NCI-H524 treated with DMSO at 0.1 percent for 48 hours (cell line): ENCODE measurements at places on chromosomes 5 and 9.

DNA sequence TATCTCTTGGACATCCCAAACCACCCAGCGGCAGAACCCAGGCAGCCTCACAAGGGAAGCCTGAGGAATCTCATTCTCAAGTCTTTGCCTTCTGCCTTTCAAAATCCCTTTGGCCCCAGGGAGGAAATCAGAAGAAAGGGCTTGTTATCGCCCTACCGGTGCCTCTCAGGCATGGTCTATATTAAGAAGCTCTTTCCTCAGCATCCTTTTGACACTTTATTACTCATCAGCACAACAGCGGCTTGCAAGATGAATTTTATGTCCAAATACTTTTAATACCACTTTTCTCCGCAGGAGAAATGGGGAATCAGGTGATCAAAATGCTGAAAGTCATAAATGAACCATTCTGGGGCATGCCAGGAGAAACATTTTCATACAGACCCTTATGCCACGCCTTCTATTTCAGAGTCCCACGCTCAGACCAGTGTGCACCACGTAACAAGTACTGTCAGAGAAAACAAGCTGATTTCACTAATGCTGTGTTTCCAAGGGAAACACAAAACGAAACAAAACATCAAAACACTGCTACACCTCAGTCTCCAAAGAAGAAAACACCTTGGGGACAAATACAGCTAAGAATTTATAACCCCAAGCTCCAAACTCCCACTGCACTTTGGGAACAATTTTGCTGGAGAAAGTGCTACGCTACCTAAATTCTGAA, 30.0 kb downstream of the RAPGEF1 start:
- DNase-seq = no peak

GRCh38 chr5:9350301-9350797, 195.5 kb downstream of the SEMA5A start:
- DNase-seq = no peak

- DNase-seq = no peak
These were observed 140.2 kb downstream of the ENC1 start for GRCh38 chr5:74500110-74500917.

GRCh38 chr5:39274398-39275085, 55.2 kb upstream of the FYB1 start:
- no peak for DNase-seq

DNA sequence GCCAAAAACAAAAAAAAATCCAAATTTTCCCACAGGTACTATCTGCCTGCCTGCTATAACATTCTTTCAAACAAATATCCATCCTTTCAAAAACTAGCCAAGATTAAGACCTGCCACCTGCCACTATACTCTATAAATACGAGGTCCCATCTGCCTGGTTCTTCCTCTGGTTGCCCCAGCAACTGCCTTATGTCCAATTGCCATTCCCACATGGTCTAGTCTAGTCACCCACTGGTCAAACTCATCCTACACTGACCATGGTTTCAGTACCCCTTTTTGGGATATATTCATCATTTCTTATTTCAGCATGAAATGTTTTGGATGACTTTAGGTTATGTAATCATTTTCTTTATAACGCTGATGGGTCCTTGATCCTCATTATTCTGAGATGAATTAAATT, 95.1 kb upstream of the CCNG1 start:
- DNase-seq = peak; percentile 40

DNA sequence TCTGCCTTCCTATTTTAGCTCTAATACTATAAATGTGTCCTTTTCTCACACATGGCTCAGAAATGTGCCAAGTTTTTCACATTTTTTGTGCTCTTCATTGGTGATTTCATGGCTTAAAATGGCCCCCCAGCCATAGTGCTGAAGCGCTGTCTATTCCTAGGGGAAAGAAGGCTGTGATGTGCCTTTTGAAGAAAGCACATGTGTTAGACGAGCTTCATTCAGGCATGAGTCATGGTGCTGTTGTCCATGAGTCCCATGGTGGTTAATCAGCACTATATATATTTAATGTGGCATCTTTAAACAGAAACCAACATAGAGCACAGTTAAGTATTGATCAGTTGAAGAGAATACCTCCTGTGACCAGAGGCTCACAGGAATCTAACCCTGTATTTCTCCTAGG, 55.8 kb downstream of the PDE8B start:
- no peak for DNase-seq

- no peak for DNase-seq
These were observed 41.8 kb downstream of the ENC1 start for GRCh38 chr5:74598731-74599130.

- DNase-seq = peak; percentile 40
These were observed at the start of gene GOLPH3 for GRCh38 chr5:32174011-32174870. GOLPH3 (minus strand) TSS chr5:32174319; CDS start chr5:32174034, 285 bp downstream.

GRCh38 chr5:171419688-171420430, 412 bp downstream of the FGF18 start:
- no peak for DNase-seq

DNA sequence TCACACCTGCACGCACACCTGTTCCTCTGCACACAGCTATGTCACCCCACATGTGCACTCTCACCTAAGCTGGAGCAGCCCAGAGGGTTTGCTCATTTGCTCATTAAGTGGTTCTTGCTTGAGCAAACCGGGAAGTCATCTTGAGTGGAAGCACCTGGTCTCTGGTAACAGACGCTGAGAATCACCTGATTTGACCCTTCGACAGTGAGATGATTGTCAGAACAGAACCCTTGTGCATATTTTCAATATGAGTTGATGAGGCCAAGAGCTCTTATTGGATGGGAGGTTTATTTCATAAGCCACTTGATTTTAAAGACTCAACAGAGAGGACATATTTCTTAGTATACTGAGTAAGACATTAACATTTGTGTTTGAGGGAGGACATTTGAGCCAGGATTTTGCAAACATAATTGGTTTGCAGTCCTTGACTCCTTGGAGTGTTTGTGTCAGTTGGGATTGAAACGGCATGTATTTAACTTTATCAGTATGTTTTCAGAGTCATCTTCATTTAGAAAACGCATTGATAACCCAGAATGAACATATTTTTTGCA, 22.1 kb upstream of the LPCAT1 start:
- peak; percentile 81 for DNase-seq

- no peak for DNase-seq
These were observed 94.4 kb downstream of the TRIO start for GRCh38 chr5:14237317-14238086.

GRCh38 chr5:172795318-172795977, 24.5 kb upstream of the DUSP1 start:
- peak; percentile 56 for DNase-seq

GRCh38 chr5:171207256-171207847, 101.7 kb upstream of the TLX3 start:
- DNase-seq = peak; percentile 8

DNA sequence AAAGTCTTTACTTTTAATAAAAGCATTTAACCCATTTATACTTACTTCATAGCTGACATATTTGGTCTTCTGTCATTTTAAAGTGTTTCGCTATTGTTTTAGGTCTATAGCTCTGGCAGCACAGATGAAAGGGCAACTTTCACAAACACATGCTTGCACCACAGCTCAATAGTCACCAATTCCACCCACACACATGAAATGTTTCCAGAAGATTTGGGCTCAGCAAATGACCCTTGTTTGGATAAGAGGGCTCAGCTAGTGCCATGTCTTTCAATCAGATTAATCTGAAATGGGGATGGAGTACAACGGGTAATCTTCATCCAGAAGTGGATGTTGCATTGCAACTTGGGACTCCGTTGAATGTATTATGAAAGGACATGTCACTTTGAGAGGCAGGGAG, 176.0 kb downstream of the FGF18 start:
- DNase-seq = no peak
